ENCODE measurements at places on chromosomes 6 and 20.

DNA sequence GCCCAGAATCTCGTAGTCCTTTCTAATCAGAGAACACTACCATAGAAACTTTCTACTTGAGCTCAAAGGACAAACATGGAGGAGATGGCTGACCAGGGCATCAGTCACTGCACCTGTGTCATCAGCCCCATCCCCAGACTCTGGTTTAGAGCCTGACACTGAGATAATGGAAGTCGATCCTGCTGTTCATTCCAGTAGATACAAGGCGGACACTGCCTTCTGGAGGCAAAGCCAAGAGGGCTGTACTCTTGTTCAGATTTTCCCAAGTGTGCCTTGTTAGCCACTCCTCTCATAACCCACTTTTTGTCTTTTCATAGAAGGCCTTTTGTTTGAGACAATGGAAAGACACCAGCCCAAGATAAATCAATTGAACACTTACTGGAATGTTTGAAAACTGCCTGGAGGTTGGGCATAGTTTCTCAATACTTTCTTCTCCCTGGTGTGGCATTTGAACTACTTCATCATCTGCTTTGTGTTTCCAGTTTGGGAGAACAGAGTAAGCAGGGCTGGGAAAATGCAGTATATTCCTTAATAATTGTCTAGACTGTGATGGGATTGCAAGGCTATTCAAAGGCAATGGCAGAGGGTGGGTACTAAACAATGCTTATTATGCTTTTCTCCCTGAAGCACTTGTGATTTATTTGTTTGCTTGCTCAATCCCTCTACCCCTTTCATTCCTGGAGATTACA lies 99.7 kb downstream of the CLIC5 start:
- DNase-seq = no peak

DNA sequence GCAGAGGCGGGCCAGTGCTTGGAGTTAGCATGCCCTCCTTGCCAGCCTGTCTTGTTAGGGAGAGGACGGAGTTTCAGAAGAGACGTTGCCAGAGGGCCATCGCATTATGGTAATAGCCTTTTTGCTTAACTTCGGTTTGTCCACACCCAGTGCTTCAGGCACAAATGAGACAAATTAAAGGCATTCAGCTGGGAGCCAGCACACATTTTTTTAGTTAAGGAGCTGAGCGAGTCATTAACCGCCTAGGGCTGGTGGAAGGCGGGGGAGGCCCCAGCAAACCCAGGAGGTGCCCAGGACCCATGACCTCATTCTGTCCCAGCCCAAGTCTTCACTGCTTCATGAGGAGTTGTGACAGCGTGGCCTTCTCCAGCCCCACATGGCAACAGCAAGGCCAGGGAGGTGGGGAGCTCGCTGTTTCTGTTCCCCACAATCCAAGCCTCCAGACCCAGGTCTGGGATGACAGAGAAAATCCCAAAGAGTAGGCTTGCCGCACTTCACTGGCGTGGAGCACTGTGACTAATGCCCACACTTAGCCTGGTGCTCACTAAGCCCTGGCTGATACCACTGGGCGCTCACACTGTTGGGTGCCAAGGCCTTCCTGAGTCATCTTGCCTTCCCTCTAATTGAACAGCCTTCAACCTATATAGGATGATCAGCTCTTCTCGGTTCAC lies 237.1 kb downstream of the ANKRD60 start:
- no peak for DNase-seq

DNA sequence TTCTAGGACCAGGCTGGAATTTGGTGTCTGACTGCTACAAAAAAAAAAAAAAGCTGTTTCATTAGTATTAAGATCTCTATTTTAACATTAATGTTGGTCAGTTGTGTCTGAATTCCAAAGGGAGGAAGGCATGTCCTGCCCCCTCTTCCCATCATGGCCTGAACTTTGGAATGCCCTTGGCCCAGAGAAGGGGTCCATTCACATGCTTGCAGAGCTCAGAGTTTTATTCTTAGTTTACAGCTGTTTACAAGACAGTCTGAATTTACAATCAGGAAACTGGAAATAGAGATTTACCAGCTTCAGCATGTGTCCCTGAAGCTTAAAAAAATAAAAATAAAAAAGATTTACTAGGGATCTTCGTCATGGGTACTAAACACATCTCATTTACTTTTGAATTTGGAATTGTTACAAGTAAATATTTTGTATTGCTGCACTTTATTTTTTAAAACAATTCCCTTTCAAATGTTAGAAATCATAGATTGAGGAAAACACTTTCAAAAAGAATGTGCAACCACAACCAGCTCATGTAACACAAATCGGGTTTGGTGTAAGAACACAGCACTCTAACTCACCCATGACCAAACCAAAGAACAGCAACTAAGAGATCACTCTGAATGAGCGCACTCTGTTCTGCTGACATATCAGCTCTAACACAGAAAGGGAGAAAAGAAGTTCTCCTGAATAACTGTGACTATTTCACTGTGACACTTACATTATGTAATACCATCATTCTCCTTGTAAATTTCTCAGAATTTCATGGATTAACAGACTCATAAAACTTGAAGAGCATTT lies 6.6 kb upstream of the SERPINB6 start:
- no peak for DNase-seq

- no peak for DNase-seq
Observed at GRCh38 chr20:3242172-3242692, 3.2 kb upstream of the SLC4A11 start.

DNA sequence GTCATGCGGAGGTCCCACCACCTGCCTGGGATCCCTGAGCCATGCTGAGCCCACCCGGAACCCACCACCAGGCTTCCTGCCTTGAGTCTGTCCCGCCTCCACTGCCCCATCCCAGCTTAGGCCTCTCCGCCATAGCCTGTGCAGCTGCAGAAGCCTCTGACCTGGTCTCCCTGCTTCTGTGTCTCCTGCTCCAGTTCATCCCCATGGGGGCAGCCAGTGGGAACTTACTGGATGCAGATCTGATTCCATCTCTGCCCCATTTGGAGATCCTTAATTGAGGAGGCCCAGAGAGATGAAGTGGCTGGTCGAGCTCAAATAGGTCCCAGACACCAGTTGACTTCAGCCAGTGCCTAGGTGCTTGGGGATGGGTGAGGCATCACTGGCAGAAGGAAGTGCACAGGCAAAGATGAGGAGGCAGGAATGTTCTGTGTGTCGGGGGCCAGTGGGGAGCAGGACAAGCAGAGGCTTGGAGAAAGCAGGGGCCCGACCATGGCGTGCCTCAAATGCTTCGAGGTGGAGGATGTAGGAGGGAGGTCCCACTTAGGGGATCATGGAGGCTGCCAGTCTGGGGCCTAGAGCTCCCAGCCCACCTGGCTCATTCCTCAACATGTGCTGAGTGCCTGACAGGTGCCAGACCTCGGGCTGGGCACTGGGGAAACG lies 112.8 kb downstream of the TOX2 start:
- no peak for DNase-seq

GRCh38 chr6:87918461-87918941 lies 129.1 kb upstream of the SPACA1 start:
- DNase-seq = no peak

GRCh38 chr6:89067796-89068195 lies 12.8 kb upstream of the PNRC1 start:
- no peak for DNase-seq

DNA sequence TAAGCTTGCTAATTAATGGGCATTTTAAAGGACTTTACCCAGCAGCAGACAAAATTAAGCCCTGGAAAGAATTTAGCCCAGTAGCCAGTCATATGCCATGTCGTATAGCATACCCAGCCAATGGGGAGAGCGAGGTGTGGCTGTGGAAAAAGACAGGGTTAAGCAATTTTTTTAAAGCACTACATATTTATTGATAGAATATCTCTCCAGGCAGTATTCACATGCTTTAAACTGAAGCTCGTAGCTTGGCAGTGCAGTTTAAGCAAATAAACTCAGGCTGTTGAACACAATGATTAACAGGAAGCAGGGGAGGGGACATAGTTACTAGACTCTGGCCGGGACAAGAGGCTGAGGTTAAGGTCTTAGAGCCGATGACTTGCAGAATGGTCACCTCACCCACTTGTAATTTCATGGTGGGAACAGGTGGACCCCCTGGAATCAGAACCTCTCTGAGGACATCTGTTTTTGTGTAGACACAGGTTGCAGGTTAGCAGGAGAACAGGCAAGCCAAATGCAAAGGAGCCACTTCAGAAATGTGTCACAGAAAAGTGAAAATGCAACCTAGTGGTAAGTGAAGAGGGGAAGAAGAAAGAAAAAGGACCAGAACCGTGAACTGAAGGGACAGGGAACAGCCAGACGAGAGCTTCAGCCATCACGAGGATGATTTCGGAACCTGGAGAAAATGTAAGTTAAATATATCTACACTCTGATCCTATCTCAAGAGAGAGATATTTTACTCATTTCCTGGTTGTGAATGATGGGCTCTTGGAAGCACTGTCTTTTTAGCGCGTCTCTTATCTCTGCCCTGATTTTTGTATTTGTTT lies 7.2 kb downstream of the GCNT2 start:
- no peak for DNase-seq

- DNase-seq = peak; percentile 50
Observed at GRCh38 chr6:130872250-130873095, 45.3 kb downstream of the SMLR1 start.

GRCh38 chr6:83273596-83273995 lies 80.4 kb downstream of the RWDD2A start:
- no peak for DNase-seq

GRCh38 chr6:5599127-5599526 lies 337.8 kb downstream of the FARS2 start:
- no peak for DNase-seq

- DNase-seq = no peak
Observed at GRCh38 chr20:24840121-24840713, 108.9 kb upstream of the CST7 start.

Measured in stimulated activated CD4-positive, alpha-beta T cell treated with anti-CD3 and anti-CD28 coated beads, Interleukin-1b, Interleukin-23, amount 100 ng/mL, for 1 hour (primary cell).